Stomach (tissue), 19 donors: ENCODE measurements at places on chromosomes 7 and 10. TPM values are rescaled to one million over a fixed set of nuclear protein-coding genes. Genes with fewer than 3 reads are reported as not detected.

Gene INA
- 1.8 TPM for total RNA-seq

Gene ITGB8
- total RNA-seq = 7.6 TPM

Gene AKR1C4
- total RNA-seq = not detected

Gene FAM241B
- total RNA-seq = not detected

Gene TES
- 155 TPM for total RNA-seq

Gene CXCL12
- 11.6 TPM for total RNA-seq

Gene CCL24
- total RNA-seq = not detected

- peak; percentile 97 for DNase-seq
Measured at GRCh38 chr10:102394079-102394800, 1.3 kb upstream of the NFKB2 start.

DNA sequence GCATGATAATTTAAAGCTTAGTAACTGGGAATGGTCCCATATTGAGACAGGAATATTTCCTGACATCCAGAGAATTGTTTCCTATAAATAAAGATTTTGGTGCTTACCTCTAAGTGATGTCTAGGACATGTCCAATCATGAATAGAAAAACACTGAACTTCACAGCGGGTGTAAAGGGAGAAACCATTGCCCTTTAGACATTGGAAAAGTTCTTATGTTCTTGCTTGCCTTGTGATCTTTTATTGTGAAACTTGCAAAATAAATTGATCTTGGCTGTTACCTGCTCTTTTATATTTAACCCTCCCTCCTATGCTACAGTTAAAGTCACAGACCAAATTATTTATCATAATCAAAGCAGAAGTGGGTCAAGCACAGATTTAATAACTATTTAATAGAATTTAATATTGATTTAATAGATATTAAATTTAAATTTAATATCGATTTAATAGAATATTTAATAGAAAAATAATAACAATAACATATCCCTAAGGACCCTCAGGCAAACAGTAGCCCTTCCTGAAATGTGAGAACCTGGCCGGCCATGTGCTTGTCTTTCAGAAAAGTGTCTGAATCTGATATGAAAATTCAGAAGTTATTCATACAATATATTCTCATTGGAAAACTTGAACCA, 47.0 kb upstream of the AKR1C1 start:
- DNase-seq = no peak

DNA sequence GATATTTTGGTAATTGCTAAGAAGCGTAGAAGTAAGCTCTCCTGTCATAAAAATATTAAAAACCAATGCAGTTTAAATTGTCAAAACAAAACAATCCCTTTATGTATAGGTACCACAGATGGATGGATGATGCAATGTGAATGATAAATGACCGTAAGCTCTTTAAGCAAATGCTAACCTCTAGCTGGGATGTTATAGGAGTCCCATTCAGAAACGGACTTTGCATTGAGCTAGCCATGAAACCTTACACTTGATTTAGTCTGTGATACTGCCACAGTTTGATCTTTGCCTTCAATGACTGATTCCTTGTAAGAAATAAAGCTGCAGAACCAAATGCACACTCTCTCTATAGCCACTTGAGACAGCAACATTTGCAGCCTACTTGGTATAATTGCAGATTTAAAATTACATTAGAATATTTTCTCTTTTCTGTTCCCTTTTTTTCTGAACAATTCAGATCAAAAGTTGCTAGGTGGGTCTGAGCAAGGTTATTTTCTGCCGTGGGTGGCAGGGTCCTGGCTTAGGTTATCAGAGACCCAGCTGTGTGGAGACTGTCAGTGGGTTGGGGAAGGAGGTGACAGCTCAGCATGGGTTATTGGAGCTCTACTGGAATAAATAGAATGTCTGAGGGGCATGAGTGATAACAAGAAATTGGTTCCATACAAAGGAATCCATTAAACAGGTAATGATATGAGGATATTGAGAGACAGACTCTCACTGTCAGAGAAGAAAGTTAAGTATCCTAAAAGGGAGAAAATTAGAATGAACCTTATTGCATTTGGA, 258.8 kb upstream of the CDC14C start:
- DNase-seq = no peak

GRCh38 chr10:26467639-26468038, 29.5 kb downstream of the APBB1IP start:
- DNase-seq = no peak

- no peak for DNase-seq
Measured at GRCh38 chr7:44393238-44394111, 68.1 kb upstream of the CAMK2B start.

- no peak for DNase-seq
Measured at GRCh38 chr10:89867964-89868363, 166.6 kb downstream of the KIF20B start.

DNA sequence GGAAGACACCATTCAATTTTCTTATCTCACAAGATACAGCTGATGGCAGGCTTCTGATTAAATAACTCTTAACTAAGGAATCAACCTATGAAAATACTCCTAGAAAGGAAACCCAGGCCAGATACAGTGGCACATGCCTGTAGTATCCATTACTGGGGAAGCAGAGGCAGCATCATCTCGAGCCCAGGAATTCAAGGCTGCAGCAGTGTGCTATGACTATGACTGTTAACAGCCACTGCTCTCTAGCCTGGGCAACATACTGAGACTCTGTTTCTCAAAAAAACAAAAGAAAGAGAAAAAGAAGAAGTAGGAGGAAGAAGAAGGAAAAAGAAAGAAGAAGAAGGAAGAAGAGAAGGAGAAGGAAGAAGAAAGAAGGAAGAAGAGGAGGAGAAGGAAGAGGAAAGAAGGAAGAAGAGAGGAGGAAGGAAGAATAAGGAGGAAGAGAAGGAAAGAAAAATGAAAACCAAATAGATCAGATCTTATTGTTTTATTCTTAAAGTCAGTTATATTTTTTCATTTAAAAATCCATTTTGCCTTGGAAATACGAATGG, 18.0 kb downstream of the DPY19L1 start:
- DNase-seq = no peak

- no peak for DNase-seq
Measured at GRCh38 chr7:108285003-108285368, 154.8 kb upstream of the LAMB4 start.

- no peak for DNase-seq
Measured at GRCh38 chr10:44016589-44017482, 368.1 kb downstream of the CXCL12 start.

- DNase-seq = no peak
Measured at GRCh38 chr10:58473976-58474375, 38.7 kb upstream of the BICC1 start.

DNA sequence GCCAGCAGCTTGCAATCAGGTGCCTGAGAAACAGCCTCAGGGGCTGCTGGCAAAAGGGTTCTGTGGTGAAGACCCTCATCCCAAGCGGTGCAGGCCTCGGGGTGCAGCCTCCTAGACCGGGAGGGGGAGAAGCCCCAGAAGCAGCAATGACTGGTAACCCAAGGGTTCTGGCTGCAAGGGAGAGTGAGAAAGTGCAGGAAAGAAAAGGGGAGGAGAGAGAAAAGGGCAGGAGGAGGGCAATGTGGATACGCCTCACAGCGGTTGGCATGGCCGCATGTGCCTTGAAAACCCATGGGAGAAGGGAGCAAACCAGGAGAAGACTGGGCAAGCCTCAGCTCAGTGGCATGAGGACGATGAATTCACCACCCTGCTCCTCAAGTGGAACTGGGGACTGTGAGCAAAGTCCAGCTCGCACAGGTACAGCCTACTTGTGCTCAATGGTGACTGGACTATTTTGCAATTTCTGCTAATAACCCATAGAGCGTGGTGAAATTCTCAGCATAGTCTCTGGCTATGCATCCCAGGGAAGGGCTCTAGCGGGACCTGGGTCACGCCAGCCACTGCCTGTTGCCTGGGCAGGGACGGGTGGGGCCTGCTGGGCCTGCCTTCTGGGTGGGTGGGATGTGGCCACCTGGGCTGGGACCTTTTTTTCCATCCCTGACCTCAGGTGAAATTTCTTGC, 6.2 kb downstream of the CLRN3 start:
- no peak for DNase-seq
